ENCODE measurements at places on chromosomes 3 and 15.

DNA sequence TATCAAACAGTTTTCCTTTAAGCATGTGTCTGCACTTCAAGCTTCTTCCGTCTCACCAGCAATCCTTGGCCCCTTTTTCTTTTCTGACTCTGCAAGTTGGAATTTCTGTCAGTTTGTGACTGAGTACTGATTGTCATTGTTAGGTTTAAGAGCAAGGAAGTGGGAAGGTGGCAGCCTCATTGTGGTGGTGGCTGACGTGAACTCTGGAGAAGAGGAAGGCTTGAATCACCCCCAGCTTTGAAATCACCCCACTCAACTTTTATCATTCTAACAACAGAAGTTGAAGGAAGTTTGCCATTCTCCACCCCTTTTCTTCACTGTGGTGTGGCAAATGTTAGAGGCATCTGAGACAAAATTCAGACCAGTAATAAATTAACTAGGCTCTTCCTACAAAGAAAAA lies 231.6 kb upstream of the AGTR1 start:
- no peak for DNase-seq

GRCh38 chr3:171976526-171976925 lies 62.9 kb upstream of the FNDC3B start:
- DNase-seq, result no peak

DNA sequence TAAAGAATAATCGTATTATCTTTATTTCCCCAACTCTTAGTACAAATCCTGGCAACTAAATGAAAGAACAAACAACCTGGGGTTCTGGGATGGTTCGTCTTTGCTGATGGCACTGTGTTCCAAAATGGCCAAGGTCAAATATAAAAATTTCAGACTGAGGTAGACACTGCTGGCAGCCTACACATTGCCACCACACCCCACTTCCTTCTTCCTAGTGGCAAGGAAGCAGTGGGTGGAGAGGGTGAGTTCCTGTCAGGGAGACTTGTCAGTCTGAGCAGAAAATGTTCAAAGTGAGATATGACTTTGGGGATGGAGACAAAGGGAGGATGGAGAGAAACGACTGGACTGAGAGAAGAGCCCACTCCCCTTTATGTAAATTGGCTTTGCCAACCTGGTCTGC lies 69.6 kb downstream of the LMCD1 start:
- no peak for DNase-seq

GRCh38 chr3:19467761-19468160 lies 319.5 kb downstream of the KCNH8 start:
- DNase-seq, result no peak

DNA sequence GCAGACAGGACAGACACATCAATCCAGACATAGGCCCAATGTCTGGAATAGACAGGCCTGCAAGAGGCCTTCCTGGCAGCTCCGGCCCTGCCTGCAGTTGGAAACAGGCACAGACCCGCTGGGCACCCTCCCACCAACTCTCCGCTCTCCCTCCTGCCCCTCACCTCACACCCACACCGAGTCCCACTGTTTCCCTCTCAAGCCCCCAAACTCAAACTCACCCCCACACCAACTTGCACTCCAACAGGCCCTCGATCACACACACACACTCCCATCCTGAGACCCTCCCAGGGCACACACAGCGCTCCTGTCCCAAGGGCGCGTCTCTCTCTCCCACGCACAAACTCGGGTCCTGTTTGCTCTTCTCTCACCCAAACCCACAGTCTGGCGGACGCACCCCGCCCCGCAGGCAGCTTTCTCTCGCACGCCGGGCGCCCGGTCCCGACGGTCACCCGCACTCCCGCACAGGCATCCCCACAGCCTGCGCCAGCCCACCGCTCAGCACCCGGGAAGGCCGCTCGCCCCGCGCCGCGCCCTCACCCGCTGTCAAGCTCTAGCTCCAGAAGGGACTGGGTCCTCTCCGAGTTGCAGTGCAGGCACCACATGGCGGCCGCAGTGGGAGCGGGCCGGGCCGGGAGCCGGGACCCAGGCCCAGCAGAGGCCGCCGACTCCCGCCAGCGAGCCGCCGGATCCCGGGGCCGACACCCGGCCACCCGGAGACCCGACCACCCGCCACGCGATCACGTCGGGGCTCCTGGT lies 106.2 kb downstream of the IQSEC1 start:
- DNase-seq, result no peak

All from cardiac septum (tissue), 1 donor.